Natural killer cell (primary cell): ENCODE measurements at places on chromosomes 5 and 9.

- no peak overlapping the region for H3K4me3 ChIP-seq
- H3K36me3 ChIP-seq, result no peaks in the 10 kb centered on the region
- peak; percentile 20 for DNase-seq
- no peaks in the 10 kb centered on the region for H3K27me3 ChIP-seq
These were observed 9.6 kb upstream of the IFNE start for GRCh38 chr9:21491756-21492155.

- H3K27ac ChIP-seq, result no peak overlapping the region
- no peak overlapping the region for H3K4me3 ChIP-seq
- no peaks in the 10 kb centered on the region for H3K27me3 ChIP-seq
- no peaks in the 10 kb centered on the region for H3K36me3 ChIP-seq
- H3K4me1 ChIP-seq, result no peaks in the 10 kb centered on the region
These were observed 103.8 kb upstream of the ZNF618 start for GRCh38 chr9:113772121-113772810.

DNA sequence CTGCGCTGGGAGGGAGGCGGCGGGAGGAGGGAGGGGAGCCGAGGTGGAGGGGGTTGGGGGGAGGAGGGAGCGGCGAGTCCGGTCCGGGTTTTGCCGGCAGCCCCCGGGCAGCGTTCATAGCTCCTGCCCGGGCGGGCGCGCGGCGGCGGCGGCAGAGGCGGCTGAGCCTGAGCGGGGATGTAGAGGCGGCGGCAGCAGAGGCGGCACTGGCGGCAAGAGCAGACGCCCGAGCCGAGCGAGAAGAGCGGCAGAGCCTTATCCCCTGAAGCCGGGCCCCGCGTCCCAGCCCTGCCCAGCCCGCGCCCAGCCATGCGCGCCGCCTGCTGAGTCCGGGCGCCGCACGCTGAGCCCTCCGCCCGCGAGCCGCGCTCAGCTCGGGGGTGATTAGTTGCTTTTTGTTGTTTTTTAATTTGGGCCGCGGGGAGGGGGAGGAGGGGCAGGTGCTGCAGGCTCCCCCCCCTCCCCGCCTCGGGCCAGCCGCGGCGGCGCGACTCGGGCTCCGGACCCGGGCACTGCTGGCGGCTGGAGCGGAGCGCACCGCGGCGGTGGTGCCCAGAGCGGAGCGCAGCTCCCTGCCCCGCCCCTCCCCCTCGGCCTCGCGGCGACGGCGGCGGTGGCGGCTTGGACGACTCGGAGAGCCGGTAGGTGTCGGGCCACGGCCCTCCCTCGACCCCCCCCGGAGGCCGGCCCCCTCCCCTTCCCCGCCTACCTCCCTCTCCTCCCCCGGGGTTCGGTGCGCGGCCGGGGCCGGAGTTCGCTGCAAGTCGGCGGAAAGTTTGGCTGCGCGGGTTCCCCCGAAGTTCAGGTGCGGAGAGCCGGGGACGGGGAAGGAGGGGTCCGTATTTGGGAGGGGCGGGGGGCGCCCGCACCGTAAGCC lies at the start of gene CXXC5:
CXXC5 (plus strand) TSS at position 145 of the 877 bp plus-strand sequence. CDS start 32,175 bp downstream, outside the sequence.
- peak within 1 kb of the TSS; percentile 85 for H3K27ac ChIP-seq
- no peaks in the 10 kb centered on the region for H3K27me3 ChIP-seq
- peak; percentile 76 for DNase-seq
- no peaks in the 10 kb centered on the region for H3K36me3 ChIP-seq
- H3K4me3 ChIP-seq, result peak within 1 kb of the TSS; percentile 73
- peaks cover 74% of the 10 kb centered on the region for H3K4me1 ChIP-seq

DNA sequence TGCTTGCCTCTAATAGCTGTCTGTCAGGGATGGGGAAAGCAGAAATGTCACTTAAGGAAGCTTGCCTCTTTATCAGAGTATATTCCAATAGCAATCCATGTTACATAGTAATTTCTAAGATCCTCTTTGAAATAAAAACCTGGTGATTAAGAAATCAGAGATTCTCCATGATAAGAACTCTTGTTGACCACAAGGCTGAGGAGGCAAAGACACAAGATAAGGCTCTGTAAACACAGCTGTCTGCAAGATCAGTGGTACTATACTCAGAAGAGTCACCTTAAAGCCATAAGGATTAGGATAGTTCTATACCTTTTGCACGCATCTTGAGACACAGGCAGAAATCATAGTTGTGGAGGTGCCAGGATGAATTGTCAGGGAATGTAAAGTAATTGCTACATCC lies 40.3 kb downstream of the HEXB start:
- H3K27ac ChIP-seq, result no peak overlapping the region
- no peaks in the 10 kb centered on the region for H3K4me1 ChIP-seq
- H3K4me3 ChIP-seq, result no peak overlapping the region
- DNase-seq, result no peak
- no peaks in the 10 kb centered on the region for H3K27me3 ChIP-seq
- peaks cover 71% of the 10 kb centered on the region for H3K36me3 ChIP-seq

DNA sequence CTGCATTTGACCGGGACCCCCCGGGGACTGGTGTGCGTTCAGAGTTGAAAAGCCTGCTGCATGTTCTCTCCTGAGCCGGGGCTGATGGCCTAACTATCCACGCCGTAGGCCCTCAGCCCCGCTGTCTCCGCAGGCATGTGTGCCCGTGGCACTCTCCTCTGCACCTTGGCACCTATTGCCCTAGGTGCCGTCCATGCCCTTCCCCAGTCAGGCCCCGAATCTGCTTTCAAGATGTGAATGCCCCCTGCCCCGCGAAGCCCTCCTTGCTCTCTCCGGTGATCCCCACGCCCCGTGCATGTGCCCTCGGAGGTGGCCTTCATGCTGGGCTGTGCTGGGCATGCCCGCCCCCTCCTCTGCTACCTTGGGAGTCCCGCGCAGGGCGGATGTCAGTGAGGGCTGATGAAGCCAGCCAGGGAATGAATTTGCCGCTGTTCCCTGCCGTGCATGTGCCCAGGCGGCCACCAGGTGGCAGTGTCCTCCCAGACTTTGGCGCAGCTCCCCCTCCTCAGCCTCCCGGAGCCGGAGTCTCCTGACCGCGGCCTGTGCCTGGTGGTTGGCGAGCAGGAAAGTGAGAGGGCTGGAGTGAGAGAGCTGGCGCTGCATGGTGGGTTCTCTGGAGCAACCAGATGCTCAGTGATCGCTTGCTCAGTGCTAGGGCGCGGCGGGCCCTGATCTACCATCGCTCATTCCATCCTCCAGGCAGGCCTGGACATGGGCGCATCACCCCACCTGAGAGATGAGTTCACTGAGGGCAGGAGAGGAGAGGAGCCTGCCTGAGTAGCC lies 112.9 kb upstream of the LMX1B start:
- no peak overlapping the region for H3K27ac ChIP-seq
- DNase-seq, result peak; percentile 62
- peaks cover 2% of the 10 kb centered on the region for H3K36me3 ChIP-seq
- no peak overlapping the region for H3K4me3 ChIP-seq
- H3K27me3 ChIP-seq, result peaks cover 10% of the 10 kb centered on the region
- H3K4me1 ChIP-seq, result peaks cover 20% of the 10 kb centered on the region

DNA sequence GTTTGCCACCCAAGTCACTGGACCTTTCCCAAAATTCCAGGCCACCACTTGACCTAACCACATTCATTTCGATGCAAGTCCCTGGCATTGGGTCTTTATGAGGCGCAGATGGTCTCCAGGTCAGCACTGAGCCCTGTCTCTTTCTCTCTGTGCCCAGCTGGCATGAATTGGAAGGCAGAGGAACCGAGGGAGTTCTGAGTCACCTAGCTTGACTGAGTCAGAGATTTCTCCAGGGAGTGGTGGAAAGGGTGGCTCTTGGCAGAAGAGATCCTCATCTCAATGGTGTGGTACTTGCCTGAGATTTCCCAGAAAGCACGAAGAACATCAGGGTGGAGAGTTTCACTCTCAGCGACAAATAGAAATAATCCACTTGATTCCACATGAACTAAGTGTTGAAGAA lies 43.8 kb downstream of the WDR36 start:
- no peak overlapping the region for H3K4me3 ChIP-seq
- H3K4me1 ChIP-seq, result no peaks in the 10 kb centered on the region
- no peaks in the 10 kb centered on the region for H3K36me3 ChIP-seq

DNA sequence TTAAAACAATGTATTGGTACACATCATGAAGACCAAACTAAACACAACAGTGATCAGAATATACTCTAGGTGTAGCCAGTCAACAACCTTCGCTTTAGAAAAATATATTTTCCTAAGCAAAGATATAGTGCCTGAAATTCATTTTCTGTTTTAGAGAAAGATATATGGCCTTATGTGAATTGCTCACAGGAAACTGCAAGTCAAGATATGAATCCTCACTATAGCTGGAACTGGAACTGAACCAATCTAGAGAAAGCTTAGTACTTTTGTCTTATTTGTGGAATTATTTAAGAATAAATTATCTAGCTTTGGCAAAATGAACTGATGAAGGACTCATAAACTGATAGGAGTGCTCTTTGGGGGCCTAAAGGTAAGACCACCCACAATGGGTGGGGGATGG lies 27.3 kb downstream of the GZMK start:
- no peak for DNase-seq
- no peaks in the 10 kb centered on the region for H3K27me3 ChIP-seq
- H3K36me3 ChIP-seq, result no peaks in the 10 kb centered on the region
- H3K4me3 ChIP-seq, result no peak overlapping the region
- H3K4me1 ChIP-seq, result no peaks in the 10 kb centered on the region
- H3K27ac ChIP-seq, result no peak overlapping the region

DNA sequence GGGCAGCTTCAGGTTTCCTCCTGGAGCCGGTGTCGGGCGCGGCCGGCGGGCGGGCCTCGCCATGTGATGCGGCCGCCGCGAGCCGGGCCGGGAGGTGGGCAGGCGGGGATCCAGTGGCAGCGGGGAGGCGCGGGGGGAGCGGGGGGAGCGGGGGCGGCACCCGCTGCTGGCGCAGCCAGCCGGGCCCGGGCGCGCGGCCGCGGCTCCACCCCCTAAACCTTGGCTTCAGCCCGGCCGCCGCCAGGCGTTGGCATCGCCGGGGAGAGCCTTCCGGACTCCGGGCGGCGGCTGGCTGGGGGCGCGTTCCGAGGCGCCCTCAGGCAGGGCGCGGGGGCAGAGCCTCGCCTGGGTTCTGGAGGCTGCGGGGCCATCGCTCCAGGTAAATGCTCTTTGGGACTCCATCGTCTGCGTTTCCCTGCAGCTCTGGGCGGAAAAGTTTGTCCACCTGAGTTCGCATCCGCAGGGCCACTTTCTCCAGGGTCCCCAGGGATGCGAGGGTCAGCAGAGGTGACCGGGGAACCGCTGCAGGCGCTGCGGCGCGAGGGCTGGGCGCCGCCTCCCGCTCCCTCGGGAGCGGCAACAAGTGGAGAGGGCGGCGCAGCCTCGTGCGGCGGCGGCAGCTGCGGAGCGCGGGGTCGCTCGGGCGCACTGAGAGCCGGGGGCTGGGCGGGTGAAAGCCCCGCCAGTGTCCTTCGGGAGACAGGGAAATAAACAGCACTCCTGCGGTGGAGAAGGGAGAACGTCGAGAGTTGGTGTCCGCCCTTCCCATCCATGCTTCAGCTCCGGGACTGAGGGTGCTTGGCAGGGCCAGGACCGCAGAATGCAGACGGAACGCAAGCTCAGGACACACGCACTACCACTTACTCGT lies at the start of gene ARHGEF28:
ARHGEF28 (plus strand) TSS at position 253 of the 868 bp plus-strand sequence. CDS start 58,656 bp downstream, outside the sequence.
- no peak within 1 kb of the TSS for H3K27ac ChIP-seq
- H3K4me1 ChIP-seq, result peaks cover 11% of the 10 kb centered on the region
- peak; percentile 48 for DNase-seq
- H3K4me3 ChIP-seq, result peak within 1 kb of the TSS; percentile 34
- H3K36me3 ChIP-seq, result no peaks in the 10 kb centered on the region

DNA sequence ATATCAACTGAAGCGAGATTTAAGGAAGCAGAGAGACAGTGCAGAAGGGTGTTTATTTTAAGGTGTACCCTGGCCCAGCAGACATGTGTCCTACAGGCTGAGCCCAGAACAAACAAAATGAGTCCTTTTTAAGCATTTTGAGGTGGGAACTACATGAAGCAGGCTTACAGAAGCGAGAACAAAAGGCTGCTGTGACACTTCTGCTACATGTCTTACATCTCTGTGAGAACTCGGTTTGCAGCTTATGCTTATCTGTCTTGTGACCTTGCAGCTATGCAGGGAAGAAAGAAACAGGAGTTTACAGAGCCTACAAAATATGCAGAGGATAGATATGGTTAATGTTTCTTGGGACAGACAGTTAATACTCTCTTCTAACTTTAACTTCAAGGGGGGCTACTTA lies 295.9 kb downstream of the CEMIP2 start:
- no peak for DNase-seq
- peaks cover 3% of the 10 kb centered on the region for H3K27me3 ChIP-seq
- no peaks in the 10 kb centered on the region for H3K4me1 ChIP-seq
- H3K36me3 ChIP-seq, result no peaks in the 10 kb centered on the region
- no peak overlapping the region for H3K4me3 ChIP-seq

DNA sequence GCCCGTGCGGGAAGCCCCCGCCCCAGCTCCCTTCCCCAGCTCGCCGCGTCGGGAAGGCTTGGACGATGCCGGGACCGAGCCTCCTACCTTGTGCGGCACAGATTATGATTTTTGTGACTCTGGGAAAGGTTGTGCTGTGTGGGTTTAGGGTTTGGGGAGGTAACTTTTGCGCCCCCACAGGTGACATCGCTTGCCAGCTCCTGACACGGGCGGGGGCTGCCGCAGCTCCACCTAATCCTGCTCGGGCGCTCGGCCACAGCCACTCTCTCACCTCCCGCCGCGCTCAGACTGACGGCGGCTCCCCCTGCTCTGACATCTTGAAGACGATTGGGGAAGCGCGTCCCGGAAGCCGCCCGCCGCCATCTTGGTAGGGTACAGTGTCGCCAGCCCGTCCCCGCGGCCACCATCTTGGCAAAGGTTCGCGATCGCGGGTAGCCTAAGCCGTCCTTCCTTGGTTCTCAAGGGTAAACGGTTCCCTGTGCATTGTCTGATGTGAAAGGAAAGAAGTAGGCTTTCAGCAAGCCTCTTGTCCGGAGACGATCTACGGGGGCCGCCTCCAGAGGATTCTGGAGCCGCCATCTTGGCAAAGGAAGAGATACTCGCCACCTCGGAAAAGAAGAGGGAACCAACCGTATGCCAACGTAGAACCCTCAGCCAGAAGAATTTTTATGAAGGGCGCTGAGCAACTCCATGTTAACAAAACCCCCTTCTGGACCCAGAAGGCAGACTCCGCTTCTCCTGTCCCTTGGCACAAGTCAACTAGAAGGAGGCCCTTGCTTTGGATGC lies 1.8 kb upstream of the NR3C1 start:
- peak overlapping the region; percentile 69 for H3K4me3 ChIP-seq
- H3K27me3 ChIP-seq, result no peaks in the 10 kb centered on the region
- H3K4me1 ChIP-seq, result peaks cover 17% of the 10 kb centered on the region
- DNase-seq, result peak; percentile 92
- H3K27ac ChIP-seq, result peak overlapping the region; percentile 95

GRCh38 chr9:31702957-31703356 lies 681.5 kb upstream of the ACO1 start:
- no peak overlapping the region for H3K27ac ChIP-seq
- no peak overlapping the region for H3K4me3 ChIP-seq
- no peaks in the 10 kb centered on the region for H3K36me3 ChIP-seq
- H3K4me1 ChIP-seq, result no peaks in the 10 kb centered on the region
- no peak for DNase-seq

- H3K27ac ChIP-seq, result no peak overlapping the region
- DNase-seq, result no peak
- no peaks in the 10 kb centered on the region for H3K36me3 ChIP-seq
- H3K27me3 ChIP-seq, result peaks cover 2% of the 10 kb centered on the region
- no peak overlapping the region for H3K4me3 ChIP-seq
These were observed 628.7 kb upstream of the ZNF608 start for GRCh38 chr5:125375143-125375542.

- no peak for DNase-seq
- no peaks in the 10 kb centered on the region for H3K27me3 ChIP-seq
- H3K36me3 ChIP-seq, result no peaks in the 10 kb centered on the region
These were observed 70.1 kb downstream of the RETREG1 start for GRCh38 chr5:16546732-16547131.

GRCh38 chr5:109911731-109912130 lies 222.0 kb downstream of the MAN2A1 start:
- no peak overlapping the region for H3K4me3 ChIP-seq
- no peaks in the 10 kb centered on the region for H3K4me1 ChIP-seq
- H3K36me3 ChIP-seq, result no peaks in the 10 kb centered on the region
- no peak for DNase-seq
